ENCODE measurements at places on chromosomes 6 and 20.

DNA sequence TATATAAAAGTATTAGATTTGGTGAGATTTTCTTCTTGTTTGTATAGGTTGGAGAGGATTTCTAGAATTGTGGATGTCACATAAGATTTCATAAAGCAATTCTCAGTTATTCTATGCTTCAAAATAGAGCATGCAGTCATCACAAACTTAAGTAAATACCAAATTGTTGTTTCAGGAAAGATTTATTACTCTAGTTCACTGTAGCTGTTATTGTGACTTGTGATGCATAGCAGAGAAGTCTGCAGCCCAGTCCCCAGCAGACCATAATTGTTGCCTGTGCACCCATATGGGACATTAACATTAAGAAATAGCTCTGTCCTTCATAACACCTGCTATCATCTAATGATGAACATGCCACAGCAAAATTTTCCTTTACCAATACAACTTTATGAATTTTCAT is 228.0 kb upstream of the FAM83B start:
- no peak for DNase-seq

- peak; percentile 90 for DNase-seq
Observed at GRCh38 chr6:109440331-109441068, at the start of the genes PPIL6 and SMPD2. PPIL6 (minus strand) TSS chr6:109440628; CDS start chr6:109440590, 38 bp downstream. SMPD2 (plus strand) TSS chr6:109440724; CDS start chr6:109441122, 398 bp downstream.

DNA sequence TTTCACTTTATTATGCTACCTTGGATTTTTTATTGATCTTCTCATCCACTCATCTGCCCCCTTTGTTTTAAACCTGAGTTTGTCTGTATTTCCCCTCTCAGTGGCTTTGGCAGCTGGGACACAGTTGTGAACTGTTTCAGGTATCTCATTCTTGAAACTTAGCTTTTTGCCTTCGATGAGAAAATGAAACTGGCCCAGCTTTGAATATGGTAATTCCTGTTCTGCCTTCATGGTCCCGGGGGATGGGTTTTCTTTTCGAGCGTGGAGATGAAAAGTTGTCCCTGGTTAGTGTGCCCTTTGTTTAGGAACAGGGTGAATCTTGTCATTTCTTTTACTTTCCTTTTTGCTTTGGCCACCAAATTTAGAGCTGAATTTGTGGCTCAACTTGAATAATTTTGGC is 25.6 kb downstream of the DHX35 start:
- DNase-seq, result no peak

DNA sequence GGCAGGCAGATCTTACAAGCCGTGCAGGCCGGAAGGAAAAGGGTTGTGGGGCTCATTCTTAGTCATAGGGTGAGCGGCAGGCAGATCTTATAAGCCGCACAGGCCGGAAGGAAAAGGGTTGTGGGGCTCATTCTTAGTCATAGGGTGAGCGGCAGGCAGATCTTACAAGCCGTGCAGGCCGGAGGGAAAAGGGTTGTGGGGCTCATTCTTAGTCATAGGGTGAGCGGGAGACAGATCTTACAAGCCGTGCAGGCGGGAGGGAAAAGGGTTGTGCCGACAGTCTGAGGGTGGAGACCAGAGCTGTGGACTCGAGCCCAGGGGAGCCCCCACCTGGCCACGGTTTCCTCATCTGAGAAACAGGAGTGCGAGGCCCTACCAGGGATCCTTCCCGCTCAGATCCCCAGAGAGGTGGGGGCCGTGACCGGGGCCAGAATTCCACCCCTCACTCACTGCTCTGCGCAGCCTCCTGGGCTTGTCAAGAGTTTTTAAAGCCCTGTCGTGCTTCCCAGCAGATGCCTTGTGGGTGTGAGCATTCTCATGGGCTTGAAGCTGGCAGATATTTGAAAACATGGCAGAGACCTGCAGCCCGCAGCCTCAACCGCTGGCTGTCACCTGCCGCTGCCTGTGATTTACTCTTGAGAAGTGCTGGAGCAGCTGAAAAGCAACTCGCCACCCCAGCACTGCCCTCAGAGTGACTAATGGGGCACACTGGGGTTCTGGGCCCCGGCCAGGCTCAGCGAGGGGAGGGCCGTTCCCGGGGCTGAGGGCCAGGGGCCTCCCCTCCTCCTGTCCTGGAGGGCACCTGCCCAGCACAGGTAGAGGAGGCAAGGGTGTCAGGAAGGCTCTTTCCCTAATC is 31.9 kb downstream of the NTSR1 start:
- peak; percentile 86 for DNase-seq

DNA sequence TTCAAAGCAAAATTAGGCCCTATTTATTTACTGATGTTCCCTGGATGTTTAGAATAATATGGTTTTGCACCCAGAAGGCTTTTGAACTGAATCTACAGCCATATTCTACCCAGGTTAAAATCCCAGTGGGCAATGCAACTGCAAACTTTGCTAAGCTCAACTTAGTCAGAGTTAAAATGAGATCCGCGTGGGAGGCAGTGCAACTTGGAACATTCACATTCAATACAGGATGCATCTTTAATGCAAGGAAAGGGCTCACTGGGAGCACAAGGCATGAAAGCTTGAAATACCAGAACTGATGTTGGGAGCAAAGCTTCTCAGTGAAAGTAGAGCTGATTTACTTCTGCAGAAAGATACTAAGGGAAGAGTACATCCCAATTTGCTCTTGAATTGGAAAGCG is 281.2 kb upstream of the DEFB112 start:
- no peak for DNase-seq

DNA sequence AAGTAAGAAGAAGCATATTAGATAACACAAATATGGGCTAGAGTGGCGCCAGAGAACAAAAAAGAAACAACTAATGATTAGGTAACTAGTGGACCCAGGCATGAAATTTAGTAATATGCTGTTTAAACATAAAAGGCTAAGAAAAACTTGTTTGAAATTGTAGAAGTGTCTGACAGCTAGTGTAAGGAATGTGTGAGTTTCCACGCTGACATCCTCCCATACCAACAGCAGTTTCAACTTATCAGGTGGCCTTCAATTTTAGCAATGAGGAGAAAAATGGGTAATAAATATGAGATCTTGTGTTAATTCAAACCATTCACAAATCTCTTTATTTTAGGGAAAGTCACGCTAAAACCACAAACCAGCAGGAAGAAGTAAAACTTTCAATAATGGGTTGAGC is 440.2 kb upstream of the FLRT3 start:
- DNase-seq, result no peak

- peak; percentile 47 for DNase-seq
Observed at GRCh38 chr20:23245553-23246181, 104.9 kb upstream of the NXT1 start.

DNA sequence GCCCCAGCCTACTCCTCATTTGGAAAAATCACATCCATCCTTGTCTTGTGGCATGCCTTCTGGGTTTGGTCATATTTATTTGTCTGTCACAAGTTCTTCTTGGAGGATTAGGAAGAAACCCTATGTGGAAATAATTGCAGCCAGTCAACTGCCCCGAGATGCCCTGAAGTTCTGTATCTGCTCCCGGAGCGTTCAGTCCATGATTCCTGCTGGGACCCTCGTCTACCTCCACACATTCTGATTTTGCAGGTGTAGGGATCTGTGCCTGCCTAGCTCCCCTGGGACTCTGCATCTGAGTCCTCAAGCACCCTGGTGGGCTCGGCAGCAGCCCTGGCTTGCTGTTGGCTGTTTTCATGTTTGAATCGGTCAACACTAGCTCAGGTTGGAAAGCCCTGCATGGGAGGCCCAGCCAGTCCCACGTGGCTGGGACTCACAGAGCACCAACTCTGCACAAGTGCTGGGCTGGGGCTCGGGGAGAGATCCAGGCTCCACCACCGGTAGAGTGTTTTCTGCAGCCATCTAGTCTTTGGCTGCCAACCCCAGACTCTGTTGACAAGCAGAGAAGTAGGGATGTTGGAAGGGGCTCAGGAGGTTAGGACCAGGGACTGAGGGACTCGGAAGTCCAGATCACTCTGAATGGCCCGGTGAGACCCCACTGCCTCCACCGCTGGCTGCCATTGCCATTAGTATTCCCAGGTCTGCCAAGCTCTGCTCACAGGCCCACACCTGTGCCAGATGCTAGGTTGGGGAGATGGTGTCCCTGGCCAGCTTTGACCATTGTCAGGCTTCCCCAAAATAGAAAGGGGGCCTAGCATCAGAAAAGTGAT is 183.5 kb upstream of the CST7 start:
- peak; percentile 37 for DNase-seq

DNA sequence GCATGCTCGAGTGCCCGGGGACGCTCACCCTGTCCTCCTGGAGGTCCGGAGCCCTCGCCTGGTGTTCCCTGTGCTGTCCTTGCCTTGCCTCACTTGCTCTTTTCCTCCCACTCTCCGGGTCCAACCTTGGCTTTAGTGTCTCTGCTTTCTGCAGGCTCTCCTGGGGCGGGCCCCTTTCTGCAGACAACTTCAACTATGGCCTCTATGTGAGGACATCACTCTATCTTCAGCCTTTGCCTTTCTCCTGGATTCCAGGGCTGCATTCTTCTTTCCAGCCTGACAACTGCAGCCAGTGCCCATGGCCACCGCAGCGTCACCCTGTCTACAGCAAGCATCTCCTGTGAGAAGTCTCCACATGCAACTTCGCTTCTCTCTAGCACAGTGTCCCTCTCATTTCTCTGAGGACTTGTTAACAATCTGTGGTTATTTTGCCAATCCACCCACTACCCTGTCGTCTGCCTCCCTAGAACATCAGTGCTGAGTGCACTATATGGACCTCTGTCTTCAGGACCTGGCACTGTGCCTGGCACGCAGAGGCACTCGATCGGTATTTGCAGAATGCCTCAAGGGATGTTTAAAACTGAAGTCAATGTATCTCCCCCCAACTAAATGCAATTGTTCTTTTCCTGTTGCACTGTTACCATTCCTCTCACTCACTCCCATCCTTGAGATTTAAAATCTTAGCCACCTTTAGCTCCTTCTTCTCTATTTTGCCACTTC is 35.9 kb downstream of the FOXC1 start:
- DNase-seq, result no peak

Measured in activated CD8-positive, alpha-beta memory T cell treated with anti-CD3 and anti-CD28 coated beads for 24 hours (primary cell).